ENCODE measurements at places on chromosomes 16 and 17.

GRCh38 chr17:42460371-42460770, 1.7 kb downstream of the ATP6V0A1 start:
- no peak for DNase-seq

DNA sequence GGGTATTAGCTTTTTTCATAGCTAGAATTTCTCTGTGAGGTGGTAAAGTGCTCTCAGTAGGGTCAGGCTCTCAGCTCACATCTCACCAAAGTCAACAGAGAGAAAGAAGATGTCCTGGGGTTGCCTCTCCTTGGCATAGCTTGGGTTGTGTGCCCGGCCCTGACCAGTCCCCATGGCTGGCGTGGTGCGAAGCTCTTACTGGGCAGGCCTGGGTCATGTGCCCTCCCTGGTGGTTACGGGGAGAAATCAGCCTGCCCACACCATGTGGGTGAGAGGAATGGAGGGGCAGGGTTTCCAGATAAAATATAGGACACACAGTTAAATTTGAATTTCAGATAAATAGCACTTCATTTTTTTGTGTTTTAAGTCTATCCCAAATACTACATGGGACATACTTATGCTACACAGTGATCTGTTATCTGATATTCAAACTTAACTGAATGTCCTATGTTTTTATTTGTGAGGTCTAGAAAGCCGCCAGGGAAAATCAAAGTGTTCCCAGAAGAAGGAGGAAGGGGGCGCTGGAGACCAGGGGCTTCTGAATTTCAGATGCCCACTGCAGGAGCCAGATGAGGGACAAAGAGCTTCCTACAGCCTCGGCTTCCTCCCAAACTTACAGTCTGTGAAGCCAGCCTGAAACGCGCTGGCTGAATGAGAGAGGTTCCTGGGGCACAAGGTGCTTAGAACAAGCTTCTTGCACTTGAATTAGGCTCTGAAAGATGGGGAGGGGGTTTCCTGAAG, 45.4 kb downstream of the NKD1 start:
- no peak for DNase-seq

GRCh38 chr17:72661116-72661944, 431.2 kb downstream of the SLC39A11 start:
- DNase-seq, result peak; percentile 82

DNA sequence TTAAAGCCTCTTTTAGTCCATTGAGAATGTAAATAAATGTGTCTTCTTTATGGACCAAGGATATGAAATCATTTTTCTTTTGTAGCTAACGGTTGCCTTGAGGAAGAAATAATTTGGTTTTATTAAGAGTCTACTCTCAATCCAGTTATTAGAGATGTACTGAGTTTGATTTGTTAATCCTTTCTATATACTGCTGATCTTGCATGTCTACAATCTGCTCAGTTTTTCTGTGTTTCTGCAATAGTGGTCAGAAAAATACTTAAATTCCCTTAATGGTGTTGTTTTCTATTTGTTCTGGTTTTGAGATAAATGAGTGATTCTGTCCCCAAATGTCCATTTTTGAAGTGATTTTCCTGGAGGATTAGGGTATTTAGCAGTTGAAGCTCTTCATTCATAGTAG, 54.9 kb downstream of the CYLD start:
- no peak for DNase-seq

DNA sequence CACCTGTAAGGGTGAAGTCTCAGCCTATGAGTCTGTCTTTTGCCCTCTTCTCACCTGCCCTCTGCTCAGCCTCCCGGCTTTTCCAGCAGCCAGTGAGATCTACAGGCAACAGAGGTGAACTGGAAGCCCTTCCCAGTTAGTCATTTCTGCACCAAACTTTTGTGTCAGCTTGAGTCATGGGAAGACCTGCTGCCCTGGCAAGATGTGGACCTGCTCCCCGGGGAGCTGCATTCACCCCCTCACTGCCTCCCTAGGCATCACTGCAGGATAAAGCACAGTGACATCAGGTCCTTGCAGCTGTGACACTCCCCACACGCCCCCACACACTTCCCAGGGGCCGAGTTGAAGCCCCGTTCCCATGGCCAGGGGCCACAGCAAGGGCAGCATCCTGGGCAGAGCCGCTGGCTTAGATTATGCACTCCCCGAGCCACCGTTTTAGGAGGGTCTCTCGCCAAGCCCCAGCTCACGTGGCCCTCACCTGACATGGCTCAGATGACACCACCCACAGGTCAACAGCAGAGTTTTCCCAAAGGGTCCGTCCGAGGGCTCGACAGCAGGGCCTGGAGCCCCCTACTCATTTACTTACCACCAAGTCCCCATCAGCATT, 6.5 kb upstream of the ABR start:
- DNase-seq, result peak; percentile 71

GRCh38 chr16:52383640-52384292, 163.2 kb downstream of the TOX3 start:
- DNase-seq, result no peak

Measured in Daoy (cell line).